AG09319 (cell line): ENCODE measurements at places on chromosomes 2 and 18.

DNA sequence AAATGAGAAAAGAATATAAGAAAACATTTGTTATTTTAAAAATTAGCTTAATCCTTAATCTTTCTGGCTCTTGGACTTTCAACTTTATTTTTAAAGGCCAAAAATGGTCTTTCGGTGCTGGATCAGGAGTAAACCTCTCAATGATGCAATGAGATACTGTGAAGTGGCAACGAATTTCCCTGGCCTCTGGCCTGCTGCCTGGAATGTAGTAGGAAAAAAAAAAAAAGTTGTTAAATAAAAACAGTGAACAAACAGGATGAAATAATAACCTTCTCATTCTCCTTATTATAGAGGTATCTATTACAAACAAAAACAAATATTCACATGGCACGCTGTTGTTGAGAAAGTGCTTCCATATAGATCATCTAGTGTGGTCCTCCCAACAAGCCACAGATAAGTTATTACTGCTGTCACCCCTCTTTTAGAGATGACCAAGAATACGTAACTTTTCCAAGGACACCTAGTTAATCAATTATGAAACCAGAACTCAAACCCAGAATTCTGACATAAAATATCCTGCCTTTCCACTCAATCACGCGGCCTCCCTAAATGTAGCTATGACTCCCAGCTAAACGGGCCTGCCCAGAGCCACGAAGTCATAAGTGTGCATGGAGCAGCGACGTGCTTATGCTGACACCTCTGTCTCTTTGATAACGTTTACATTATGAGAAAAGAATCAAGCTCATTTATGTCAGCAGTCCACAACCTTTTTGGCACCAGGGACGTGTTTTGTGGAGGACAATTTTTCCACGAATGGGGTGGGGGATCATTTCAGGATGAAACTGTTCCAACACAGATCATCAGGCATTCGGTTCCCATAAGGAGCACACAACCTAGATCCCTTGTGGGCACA lies 170.9 kb downstream of the BCL2 start:
- peak; percentile 63 for DNase-seq

GRCh38 chr2:166665991-166666940 lies 172.2 kb upstream of the SCN7A start:
- no peak for DNase-seq

GRCh38 chr18:74714791-74715190 lies 117.1 kb downstream of the ZNF407 start:
- DNase-seq: no peak

GRCh38 chr18:48709371-48710062 lies 170.7 kb downstream of the CTIF start:
- DNase-seq: no peak

DNA sequence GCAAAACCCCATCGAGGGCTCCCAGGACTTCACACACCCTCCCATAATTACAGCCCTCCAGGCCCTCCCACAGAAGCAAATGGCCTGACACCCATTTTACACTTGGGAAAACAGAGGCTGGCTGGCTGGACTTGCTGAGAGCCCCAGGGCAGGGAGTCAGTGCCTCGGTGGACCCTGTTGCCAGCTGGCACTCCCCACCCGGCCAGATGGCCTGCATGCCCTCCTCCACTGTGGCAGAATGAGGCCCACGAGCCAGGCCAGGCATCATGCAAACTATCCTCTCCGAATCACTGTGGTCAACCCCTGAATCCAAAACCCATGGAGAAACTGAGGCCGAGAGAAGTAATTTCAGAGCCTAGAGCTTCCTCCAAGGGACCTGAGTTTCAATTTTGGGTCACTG lies 129.7 kb downstream of the SMAD2 start:
- no peak for DNase-seq

GRCh38 chr2:218472988-218473387 lies 54.1 kb downstream of the VIL1 start:
- DNase-seq: no peak

- no peak for DNase-seq
Observed at GRCh38 chr2:127649100-127649611, 3.2 kb downstream of the GPR17 start.

GRCh38 chr2:76506538-76506937 lies 795.8 kb upstream of the GCFC2 start:
- DNase-seq: no peak

- no peak for DNase-seq
Observed at GRCh38 chr2:232286001-232286868, 92.3 kb upstream of the ALPP start.

DNA sequence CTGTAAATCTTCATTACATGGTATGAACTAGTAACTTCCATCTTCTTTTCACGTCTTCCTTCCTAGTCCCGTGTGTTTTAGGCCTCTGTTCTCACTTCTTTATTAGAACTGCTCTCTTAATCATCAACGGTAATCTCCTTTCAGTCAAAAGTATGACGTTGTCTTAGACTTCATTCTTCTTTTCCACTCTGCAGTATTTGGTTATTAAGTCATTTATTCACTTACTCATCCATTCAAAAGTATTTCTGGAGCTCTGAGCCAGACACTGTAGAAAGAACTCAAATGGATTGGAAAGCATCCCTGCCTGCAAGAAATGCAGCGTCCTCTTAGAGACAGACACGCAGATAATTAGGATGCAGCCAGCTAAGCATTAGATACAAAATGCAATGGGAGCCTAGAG lies 494.6 kb upstream of the NRP2 start:
- no peak for DNase-seq

DNA sequence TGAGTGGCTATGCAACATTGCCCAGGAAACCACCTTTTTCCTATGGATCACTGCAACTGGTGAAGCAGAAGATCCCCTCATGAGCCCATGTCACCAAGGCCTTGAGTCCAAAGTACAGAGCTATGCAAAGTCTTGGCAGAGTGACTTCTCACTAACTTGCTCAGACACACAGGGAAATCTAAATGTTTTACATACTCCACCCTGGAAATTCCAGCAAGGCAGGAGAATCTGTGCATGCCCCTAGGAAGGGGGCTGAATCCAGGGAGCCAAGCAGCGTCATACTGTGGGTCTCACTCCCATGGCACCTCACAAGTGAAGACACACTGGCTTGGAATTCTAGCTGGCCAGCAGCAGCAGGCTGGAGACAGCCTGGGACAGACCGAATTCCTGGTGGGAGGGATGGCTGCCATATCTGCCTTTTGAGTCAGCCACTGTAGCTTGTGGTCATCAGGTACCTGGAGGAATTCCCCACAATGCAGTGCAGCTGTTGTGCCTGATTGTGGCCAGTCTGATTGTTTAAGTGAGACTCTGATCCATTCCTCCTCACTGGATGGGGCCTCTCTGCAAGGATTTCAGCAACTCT lies 1817.4 kb downstream of the SUCLG1 start:
- no peak for DNase-seq

DNA sequence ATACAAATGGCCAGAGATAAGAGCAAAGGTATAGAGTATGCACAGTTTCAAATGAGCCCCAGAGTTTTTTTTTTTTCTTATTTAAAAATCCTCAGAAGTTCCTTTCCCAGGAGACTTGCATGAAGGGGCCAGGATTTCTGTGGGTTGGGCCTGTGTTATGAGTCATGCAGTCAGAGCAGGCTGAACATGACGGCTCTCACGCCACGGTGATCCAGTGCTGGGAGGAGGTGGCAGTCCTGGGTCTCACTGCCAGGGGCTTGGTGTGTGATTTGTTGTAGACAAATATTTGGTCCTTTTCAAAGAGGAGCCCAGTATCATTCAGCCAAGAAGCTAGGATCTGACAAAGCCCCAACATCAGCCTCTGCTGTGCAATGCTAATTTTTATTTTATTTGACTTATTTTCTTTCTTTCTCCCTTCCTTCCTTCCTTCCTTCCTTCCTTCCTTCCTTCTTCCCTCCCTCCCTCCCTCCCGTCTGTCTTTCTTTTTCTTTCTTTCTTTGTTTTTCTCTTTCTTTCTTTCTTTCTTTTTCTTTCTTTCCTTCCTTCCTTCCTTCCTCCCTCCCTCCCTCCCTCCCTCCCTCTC lies 10.4 kb upstream of the KCNE4 start:
- DNase-seq: peak; percentile 93

DNA sequence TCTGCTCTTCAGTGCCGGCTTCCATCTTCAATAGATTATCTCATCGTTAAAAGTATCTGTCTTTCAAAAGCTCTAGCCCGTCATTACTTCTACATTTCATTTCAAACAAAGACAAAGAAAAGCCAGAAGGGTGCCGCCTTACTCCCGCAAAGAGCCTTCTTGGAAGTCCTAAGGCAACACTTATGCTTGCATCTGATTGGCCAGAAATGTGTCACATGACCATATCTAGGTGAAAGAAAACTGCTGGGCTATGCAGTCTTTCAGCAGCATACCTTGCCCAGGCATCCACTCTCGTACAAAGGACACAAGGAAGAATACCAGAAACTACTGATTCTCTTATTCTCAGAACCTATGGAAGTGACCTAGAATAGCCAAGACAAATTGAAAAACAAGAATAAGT lies 217.1 kb upstream of the SLC35G4 start:
- no peak for DNase-seq

DNA sequence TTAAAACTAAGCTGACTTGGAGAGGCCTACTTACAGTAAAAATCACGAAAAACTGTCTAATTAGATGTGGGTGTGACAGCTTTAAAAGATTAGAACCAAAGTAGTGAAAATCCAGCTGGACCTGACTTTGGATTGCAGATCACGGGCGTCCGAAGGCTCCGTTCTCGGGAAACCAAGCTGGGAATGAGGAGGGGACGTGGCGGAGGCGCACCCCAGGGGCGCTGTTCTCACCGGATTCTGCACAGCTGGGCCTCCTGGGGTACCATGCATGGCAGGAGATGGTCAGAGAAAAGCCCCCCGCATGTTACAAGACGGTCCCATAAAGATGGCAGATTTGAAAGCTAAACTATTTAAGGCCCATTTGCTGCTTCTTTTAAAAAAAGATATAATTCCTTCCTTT lies 5.0 kb upstream of the OTOS start:
- no peak for DNase-seq

- peak; percentile 42 for DNase-seq
Observed at GRCh38 chr2:158529379-158530259, 72.9 kb downstream of the PKP4 start.
